GM03348 (cell line): ENCODE measurements at places on chromosomes 13 and 19.

- no peak for DNase-seq
Observed at GRCh38 chr13:101714195-101714594, 261.7 kb downstream of the ITGBL1 start.

DNA sequence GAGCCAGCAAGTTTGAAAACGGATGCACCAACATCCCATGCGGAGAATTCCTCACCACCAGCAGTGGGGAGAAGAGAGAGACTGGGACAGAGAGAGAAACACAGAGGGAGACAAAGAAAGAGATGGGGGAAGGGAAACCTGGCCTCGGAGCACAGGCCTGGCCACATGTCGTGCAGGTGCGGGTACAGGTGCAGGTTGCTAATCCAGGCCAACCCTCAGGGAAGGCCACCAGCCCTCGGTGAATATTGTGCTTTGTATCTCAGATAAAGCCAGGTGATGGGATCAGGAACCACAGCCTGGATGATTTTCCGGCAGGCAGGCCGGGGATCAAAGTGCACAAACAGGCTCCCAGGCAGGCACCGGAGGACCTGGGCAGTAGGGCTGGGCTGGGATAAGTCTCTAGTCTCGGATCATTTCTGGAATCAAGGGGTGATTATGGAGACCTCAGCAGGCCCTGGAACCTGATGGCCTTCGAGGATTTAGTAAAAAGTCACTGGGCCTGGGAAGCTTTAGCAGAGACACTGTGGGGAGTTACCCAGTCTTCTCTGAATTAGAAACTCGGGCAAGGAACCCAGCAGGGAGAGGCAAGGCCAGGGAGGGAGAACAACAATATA, 3.7 kb downstream of the GAS6 start:
- DNase-seq: no peak

DNA sequence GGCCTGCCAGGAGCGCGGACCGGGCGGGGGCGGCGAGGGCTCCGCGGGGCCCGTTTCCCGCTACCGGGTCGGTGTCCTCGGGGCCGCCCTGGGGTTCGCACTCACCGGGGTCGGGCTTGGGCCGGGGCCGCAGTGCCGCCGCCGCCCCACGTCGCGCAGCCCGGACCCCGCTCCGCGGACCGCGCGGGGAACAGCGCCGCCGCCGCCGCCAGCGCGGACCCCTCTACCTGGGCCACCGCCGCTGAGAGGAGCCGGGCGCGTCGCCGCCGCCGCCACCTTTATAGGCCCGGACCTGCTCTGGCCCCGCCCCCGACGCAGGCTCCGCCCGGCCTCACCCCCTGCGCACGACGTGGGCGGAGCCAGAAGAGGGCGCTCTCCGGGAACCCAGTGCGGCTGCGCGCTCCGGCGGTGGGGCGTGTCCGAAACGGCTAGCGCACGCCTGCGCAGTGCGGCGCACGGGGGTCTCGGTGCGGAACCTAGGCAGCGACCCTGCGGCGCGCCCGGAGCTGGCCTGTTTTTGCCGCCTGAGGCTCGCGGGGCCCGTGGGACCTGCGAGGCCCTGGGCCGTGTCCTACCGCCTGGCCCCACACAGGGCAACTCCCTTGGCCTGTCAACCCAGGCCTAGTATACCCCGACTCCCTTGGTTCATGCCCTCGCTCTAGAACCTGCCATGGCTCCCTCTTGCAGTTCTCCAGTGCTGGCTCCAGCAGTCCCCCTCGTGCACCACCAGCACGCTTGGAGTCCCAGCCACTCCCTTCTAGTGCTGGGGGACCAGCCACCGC, at the start of gene MKNK2:
Gene MKNK2 (minus strand): TSS at position 254 of the 782 bp plus-strand sequence. CDS start 393 bp downstream, outside the sequence.
- DNase-seq: peak; percentile 99

DNA sequence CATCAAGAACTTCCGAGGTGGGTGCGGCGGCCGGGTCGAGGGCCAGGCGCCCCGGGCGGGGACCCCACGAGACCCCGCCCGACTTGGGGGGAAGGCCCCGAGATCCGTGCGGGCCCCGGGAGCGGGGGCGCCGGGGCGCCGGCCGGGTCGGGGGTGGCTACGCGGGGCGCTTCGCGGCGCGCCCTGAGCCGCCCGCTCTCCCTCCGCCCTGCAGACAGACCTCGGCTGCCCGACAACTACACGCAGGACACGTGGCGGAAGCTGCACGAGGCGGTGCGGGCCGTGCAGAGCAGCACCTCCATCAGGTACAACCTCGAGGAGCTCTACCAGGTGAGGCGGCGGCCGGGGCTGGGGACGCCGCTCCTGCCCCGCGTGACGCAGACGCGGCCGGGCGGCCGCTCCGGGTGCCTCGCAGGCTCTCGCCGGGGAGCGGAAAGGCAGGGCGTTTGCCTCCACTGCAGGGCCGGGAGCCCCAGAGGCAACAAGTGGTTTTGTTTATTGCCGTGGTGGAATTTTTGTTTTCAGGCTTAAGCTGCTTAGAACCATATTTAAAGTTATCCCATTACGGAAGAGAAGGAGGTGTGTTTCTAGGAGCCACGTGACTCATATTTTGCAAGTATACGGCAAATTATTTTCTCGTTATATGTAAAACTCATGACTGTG, 477 bp downstream of the CUL4A start:
- DNase-seq: peak; percentile 66

GRCh38 chr13:71320452-71320851, 546.6 kb downstream of the DACH1 start:
- DNase-seq: no peak

DNA sequence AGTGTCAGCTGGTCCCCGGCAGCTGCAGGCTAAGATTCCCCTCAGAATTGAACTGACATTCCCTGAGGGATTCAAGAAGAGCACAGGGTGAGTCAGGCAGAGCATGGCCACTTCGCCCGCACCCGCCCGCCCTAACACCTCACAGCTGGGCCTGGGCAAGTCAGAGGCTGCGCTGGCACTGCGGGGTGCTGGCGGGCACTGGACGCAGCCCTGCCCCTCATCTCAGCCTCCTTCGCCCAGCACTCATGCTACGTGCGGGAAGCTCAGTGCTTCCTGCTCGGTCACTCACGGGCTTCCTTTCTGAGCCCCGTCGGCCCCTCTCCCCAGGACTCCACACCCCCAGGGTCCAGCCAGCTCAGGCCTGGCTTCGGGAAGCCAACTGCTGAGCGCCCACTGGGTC, 56.9 kb downstream of the MLLT1 start:
- DNase-seq: no peak

- no peak for DNase-seq
Observed at GRCh38 chr19:4291184-4291732, 10.9 kb downstream of the TMIGD2 start.

DNA sequence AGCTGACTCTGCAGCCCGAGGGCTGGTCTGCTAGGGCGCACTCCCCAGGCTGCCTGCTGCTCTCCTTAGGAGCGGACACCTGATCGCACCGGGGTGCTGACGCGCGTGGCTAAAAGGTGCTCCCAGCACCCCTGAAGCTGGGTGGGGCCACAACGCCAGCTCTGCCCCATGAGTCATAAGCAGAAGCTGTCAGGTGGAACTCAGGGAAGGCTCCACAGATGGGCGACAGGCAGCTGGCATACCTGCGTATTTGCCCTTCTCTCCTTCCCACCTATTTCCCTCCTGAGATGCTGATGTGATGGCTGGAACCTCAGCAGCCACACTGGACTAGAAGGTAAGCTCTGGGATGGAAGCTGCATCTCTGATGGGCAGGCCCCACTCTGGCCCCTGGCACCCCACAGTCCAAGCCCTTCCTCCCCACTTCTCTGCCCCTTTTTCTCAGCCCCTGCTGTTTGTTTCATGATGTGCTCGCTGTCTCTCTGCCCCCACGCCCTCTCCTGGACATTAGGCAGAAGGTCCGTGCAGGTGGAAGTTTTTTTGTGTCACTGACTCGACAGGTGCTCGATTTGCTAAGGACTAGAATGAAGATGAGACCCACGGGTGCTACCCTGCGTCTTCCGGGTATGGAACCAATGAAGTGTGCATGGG, 30.3 kb upstream of the CACTIN start:
- DNase-seq: no peak

DNA sequence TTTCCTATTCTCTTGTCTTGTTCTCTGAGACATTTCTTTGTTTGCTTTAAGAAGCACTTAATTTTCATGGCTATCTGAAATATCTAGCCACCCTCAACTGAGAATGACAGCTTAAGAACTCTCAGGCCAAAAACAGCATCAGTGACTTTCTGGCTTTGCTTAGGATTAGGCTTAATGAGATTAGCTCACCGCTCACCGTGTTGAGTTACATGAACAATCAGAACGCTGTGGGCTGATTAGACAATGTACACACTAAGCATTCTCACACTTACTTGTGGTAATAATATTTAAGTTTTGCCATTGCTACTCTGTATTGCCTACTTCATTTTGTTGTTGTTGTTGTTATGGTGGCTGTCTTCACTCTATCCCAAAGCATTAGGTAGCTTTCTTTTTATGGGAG, 1283.6 kb downstream of the UQCRFS1 start:
- DNase-seq: no peak

- no peak for DNase-seq
Observed at GRCh38 chr13:64662887-64663593, 2567.1 kb downstream of the PCDH9 start.

DNA sequence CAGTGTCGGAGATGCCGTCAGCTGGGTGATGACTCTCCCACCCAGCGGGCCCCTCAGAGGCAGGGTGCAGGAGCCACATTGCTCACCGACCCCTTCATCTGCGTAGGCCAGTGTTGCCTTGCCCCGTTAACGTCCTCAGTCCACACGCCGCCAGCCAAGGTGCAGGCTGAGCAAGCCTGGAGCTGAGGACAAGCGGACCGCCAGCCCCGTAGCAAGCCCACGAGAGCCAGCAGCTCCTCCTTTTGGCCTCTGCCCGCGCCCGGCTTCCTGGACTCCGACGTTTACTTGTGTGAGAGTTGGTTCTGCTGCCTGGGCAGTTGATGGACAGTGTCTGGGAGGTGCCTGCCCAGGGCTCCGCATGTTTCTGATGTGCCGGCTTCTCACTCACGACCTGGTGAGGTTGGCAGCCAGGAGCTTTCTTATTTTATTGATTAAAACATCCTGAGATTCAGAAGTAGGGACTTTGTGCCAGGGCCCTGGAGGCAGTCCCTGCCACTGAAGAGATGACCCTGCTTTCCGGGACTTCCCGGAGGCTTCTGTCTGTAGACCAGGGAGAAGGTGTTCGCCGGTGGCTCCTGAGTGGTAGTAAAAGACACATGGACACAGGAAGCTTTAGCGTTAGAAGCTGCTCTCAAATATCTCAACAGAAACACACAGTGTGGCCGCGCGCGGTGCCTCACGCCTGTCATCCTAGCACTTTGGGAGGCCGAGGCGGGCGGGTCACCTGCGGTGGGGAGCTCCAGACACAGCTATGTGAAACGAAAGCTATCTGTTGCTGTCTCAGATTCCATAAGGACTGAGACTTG, 5.8 kb downstream of the DAZAP1 start:
- no peak for DNase-seq

- no peak for DNase-seq
Observed at GRCh38 chr13:33401238-33401637, 115.7 kb upstream of the STARD13 start.

DNA sequence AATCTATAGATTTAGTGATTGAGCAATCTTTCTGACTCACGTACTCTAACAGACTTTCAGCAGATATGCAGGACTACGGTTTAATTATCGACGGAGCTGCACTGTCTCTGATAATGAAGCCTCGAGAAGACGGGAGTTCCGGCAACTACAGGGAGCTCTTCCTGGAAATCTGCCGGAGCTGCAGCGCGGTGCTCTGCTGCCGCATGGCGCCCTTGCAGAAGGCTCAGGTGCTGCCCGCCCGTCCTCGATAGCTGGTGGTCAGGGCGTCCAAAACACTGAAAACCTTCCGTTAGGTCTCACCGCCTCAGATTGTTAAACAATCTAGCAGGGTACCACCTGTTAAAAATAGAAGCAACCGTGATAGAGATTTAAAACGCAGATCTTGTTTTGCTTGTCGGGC, 113.2 kb upstream of the MCF2L start:
- no peak for DNase-seq

DNA sequence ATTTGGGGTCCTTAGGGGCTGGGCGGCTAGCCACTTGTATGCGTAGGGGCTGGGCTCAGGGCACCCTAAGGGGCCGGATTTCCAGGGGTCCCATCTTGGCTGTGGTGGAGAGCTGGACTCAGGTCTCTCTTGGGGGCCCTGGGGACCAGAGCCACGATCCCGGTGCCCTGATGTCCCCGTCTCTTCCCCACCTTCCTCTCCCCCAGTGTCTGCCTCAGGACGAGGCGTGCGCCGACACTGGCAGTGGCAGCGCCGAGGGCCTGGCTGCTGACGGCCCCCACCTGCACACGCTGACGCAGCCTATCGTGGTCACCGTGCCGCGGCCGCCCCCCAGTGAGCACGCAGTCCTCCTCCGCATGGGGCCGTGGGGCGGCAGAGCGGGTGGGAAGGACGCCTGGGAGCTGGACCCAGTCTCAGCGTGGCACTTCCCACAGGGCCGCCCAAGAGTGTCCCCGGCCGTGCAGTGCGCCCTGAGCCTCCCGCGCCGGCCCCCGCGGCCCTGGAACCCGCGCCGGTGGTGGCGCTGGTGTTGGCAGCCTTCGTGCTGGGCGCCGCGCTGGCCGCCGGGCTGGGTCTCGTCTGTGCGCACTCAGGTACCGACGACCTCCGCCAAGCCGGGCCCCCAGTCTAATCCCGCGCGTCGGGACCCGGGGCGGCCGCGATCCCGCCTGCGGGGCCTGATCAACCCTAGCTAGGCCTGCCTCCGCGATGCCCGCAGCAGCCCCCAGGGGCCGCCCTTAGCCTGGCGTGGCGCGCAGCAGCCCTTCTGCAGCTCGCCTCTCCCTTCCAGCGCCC, 2.7 kb upstream of the SNAPC2 start:
- DNase-seq: peak; percentile 79
